Activated CD4-positive, alpha-beta T cell treated with anti-CD3 and anti-CD28 coated beads, Interleukin-2, amount 50 U/mL, for 48 hours (primary cell): ENCODE measurements at places on chromosomes 2 and 18.

- peak; percentile 42 for DNase-seq
Measured at GRCh38 chr2:96143848-96144480, 1.3 kb downstream of the DUSP2 start.

- peak; percentile 42 for DNase-seq
Measured at GRCh38 chr18:45837283-45838070, 12.0 kb downstream of the SIGLEC15 start.

- no peak for DNase-seq
Measured at GRCh38 chr18:73945130-73945792, 202.4 kb downstream of the FBXO15 start.

GRCh38 chr2:13240789-13241487, 524.2 kb downstream of the TRIB2 start:
- no peak for DNase-seq

DNA sequence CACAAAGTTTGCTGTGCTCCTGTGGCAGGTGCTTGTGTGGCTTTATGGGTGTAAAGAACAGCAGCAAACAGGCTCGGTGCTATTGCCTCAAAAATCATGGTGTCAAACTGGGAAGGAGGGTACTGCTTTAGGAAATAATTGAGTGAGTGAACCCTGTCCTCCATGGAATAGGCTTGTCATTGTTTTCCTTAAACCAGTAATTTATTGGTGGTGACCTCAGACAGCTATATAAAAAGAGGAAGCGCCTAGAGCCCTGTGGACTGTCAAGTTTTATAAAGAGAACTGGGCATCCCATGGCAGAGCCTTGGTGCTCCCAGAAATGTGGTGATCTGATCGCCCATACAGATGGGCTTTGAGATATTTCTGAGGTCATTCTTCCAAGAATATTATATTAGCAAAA, 4.7 kb upstream of the CXCR4 start:
- DNase-seq: no peak

GRCh38 chr2:138432971-138433370, 68.6 kb upstream of the SPOPL start:
- no peak for DNase-seq

- no peak for DNase-seq
Measured at GRCh38 chr18:79769698-79770500, 27.8 kb upstream of the KCNG2 start.

DNA sequence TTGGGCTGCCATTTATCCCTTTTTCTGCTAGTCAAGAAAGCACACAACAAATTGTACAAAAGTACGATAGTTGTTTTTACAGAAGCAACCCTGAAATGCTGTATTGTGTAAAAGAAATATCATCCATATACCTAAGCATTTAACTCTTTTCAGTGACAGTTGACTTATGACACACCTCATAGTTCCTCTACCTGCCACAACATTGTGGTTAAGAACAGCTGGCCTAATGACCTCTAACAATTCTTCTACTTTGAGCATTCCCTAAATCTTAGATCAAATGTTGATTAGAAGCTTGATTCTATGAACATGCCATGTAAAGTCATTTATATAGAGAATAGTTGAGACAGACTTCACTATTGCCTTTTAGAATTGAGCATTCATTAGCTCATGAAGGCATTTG, 165.9 kb upstream of the SETBP1 start:
- DNase-seq: no peak

DNA sequence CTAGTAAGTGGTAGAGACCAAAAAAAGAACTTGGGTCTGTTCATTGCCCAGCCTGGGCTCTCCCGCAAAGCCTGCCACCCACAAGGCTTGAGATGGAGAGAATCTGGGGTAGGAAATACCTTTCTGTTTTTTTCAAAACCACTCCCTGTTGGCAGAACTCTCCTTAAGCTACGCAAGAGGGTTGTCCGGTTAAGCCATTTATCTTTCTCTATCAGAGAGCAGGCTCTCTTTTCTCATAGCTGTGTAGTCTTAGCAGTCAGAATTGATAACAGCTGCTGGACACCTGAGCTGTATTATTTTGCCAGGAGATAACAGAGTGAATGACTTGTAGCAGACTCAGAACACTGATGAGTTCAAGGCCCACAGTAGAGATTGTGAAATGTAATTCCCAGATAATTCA, 1088.1 kb downstream of the TSN start:
- DNase-seq: no peak

DNA sequence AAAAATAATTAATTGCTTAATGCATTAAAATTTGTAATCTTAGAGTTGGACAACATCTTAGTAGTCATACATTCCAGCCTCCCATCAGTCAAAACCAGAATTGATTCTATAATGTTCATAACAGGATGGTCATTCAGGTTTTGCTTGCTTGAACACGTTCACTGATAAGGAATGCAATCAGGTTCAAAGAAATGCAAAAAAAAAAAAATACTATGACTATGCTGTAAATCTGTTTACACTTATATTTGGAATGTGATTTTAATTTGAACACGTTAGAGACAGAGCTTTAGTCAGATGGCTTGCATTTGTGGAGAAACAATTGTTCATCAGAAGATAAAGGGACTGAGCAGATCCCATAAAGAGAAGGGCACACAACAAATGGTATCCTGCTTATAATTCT, 131.3 kb upstream of the UNC80 start:
- DNase-seq: no peak

DNA sequence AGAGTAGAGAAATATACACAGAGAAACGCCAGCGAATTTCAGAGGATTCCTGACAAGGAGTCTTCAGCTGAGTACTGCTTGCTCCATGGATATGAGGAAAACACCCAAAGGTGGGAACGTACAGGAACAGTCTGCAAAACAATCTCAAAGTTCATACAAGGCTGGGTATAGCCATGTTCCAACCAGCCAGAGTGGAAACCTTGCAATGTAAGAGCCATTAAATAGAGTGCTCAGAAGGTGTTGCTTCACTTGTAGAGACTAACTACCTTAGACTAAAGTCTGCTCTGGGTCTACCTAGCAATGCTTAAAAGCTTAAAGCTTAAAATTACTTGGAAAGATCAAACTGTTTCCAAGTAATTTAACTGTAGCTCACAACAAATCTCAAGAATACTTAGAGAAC, 6.0 kb downstream of the FANCL start:
- no peak for DNase-seq
